ENCODE measurements at places on chromosomes 6 and 20.
A peak's percentile ranks its signal among the peaks of the same experiment; 100 is the strongest.

DNA sequence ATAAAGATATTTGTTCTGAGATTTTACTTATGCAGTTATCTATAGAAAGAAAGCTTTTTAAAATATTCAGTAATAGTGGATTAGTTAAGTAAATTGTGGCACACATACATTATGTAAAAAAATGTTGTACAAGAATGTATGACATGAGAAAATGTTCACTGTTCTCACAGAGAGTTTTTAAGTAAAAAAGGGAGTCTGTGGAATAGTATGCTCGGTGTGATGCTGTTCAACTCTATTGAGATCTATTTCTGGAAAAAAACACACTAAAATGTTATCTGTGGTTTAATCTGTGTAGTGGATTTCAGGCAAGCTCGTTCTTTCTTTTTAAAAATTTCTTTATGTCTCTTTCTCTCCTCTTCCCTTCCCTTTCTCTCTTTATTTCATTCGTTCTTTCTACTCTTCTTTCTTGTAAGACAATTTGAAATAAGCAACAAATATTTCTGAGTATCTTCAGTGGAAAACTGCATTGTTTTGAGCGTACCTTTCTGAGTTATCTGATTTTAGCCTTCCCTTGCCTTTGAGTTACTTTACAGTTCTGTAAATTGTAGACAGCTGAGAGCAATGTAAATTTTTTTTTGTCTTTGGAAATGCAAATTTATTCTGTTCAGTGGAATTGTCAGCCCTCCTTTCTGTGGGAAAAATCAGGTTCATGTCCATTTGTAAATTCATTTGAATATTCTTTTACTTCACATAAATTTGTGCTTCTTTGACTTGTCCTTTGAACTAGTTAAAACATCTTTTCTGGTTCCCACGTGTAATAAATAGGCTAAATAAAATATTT lies 229.0 kb upstream of the NOX3 start:
- no peak overlapping the region for H3K27ac ChIP-seq
- no peaks in the 10 kb centered on the region for H3K36me3 ChIP-seq
- no peaks in the 10 kb centered on the region for H3K27me3 ChIP-seq
- H3K4me3 ChIP-seq = no peak overlapping the region
- no peak for DNase-seq

DNA sequence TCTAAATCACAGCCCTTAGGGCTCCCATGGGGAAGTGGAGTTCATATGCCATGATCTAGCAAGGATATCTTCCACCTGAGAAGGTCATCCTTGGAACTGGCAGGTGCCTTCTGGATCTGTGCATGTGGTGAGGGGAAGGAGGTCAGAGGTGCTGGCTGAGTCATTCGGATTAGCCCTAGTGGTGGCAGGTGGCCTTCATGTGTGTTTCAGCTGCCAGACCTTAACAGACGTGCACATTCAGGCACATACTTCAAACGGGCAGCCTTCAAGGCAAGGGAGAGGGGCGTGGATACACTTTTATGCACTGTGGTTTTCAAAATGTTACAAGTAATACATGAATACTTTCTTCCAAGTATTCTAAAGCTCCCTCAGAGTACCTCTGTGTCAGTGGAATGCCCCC lies 51.2 kb downstream of the BMP6 start:
- no peaks in the 10 kb centered on the region for H3K36me3 ChIP-seq
- DNase-seq = no peak
- no peaks in the 10 kb centered on the region for H3K4me1 ChIP-seq
- H3K4me3 ChIP-seq = no peak overlapping the region
- no peaks in the 10 kb centered on the region for H3K27me3 ChIP-seq
- H3K27ac ChIP-seq = no peak overlapping the region

DNA sequence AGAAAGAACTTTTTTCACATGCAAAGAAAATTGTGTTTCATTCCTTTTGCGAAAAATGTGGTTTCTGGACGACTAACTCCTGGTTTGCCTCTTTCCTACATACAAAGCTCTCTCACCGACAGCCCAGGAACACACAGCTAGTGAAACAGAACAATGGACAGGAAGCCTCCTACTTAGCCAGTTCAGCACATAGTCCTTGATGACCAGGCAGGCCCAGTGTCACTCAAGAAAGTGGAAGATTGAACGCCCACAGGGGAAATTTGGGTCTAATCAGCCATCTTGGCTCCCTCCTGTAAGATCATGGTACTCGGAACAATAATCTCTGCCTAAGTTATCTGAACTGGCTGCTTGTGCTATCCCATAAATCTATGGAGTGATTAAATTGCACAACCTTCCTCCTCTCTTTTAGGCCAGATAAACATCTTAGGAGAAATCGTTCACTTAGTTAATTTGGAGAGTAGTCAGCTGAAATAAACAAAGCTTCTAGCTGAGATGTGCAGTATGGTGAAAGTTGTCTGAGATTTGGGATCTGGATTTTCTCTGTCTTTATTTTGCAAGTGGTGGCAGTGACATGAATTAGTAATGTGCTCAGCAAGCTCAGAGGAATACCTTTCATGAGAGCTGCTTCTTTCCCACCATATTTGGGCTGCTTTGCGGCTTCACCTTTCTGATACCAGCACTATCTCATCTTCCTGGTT lies 147.0 kb downstream of the MTFR2 start:
- H3K4me3 ChIP-seq = no peak overlapping the region
- H3K4me1 ChIP-seq = peaks cover 11% of the 10 kb centered on the region
- DNase-seq = peak; percentile 48
- no peaks in the 10 kb centered on the region for H3K27me3 ChIP-seq
- no peaks in the 10 kb centered on the region for H3K36me3 ChIP-seq
- peak overlapping the region; percentile 82 for H3K27ac ChIP-seq

GRCh38 chr20:50475681-50476292 lies 34.4 kb upstream of the PTPN1 start:
- peak overlapping the region; percentile 61 for H3K27ac ChIP-seq
- DNase-seq = no peak
- H3K36me3 ChIP-seq = no peaks in the 10 kb centered on the region
- H3K27me3 ChIP-seq = no peaks in the 10 kb centered on the region

GRCh38 chr6:139882977-139883728 lies 508.7 kb upstream of the CITED2 start:
- H3K4me3 ChIP-seq = no peak overlapping the region
- DNase-seq = no peak
- H3K36me3 ChIP-seq = no peaks in the 10 kb centered on the region
- peak overlapping the region; percentile 25 for H3K27ac ChIP-seq
- H3K27me3 ChIP-seq = no peaks in the 10 kb centered on the region

DNA sequence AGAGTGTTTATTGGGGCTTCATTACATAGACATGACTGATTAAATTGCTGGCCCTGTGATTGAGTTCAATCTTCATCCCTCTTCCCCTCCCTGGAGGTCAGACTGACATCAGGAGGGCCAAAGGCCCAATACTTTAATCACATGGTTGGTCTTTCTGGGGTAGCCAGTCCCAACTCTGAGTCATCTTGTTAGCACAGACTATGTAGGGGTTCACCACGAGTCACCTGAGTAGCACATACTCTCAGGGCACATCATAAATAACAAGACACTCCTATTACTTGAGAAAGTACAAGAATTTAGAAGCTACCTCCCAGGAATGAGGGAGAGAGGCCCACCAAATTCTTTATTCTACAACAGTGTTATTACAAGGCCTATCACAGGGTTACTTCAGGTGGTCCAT lies 11.3 kb downstream of the GINS1 start:
- no peak overlapping the region for H3K27ac ChIP-seq
- no peak overlapping the region for H3K4me3 ChIP-seq
- no peaks in the 10 kb centered on the region for H3K27me3 ChIP-seq
- no peaks in the 10 kb centered on the region for H3K36me3 ChIP-seq
- no peaks in the 10 kb centered on the region for H3K4me1 ChIP-seq
- DNase-seq = no peak

GRCh38 chr6:110664933-110665332 lies 150.3 kb downstream of the CDK19 start:
- H3K4me1 ChIP-seq = no peaks in the 10 kb centered on the region
- no peak for DNase-seq
- H3K36me3 ChIP-seq = no peaks in the 10 kb centered on the region
- H3K27me3 ChIP-seq = no peaks in the 10 kb centered on the region
- no peak overlapping the region for H3K27ac ChIP-seq
- no peak overlapping the region for H3K4me3 ChIP-seq

DNA sequence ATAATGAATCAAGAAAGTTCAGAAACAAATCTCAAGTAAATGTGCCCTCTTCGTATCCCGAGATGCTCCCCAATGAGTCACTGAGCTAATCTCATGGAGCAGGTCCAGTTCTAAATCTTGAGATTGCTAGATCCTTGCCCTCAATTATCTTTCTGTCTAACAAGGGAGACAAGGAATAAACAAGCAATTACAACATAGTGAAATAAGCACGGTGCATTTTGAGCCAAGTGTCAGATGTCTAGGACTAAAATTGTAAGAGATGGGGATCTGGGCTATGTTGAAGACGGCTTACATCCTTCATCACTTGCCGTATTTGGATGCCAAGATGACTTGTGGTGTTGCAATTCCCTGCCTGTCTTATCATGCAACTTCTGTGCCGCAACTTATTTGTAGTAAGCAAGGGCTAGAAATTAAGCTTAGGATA lies 56.5 kb upstream of the ADGRF1 start:
- no peaks in the 10 kb centered on the region for H3K27me3 ChIP-seq
- DNase-seq = peak; percentile 84
- no peaks in the 10 kb centered on the region for H3K36me3 ChIP-seq
- H3K27ac ChIP-seq = peak overlapping the region; percentile 51
- H3K4me3 ChIP-seq = no peak overlapping the region

- H3K27me3 ChIP-seq = no peaks in the 10 kb centered on the region
- no peaks in the 10 kb centered on the region for H3K36me3 ChIP-seq
Measured at GRCh38 chr6:16700202-16700915, 60.9 kb downstream of the ATXN1 start.

DNA sequence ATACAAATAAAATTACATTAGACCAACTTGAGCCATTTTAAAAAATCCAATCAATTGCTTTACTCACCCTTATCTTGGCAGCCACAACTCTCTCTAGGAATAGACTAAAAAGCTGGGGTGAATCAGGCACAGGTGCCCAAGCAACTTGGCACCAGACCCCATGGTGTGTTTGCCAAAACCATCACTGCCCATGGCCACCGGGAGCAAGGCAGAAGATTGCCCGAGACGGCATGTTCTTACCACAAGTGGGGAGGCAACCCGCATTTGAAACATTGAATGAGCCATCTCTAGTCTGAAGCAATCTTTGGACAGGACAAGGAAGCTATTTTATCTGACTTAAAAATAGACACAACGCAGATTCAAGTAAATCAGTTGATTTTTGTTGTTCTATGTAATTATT lies 69.0 kb downstream of the SMLR1 start:
- H3K4me1 ChIP-seq = no peaks in the 10 kb centered on the region
- H3K27me3 ChIP-seq = no peaks in the 10 kb centered on the region
- no peaks in the 10 kb centered on the region for H3K36me3 ChIP-seq
- H3K27ac ChIP-seq = no peak overlapping the region
- H3K4me3 ChIP-seq = no peak overlapping the region

- H3K27ac ChIP-seq = peak overlapping the region; percentile 92
- no peaks in the 10 kb centered on the region for H3K36me3 ChIP-seq
- DNase-seq = peak; percentile 36
- H3K27me3 ChIP-seq = no peaks in the 10 kb centered on the region
- H3K4me1 ChIP-seq = no peaks in the 10 kb centered on the region
Measured at GRCh38 chr20:32189691-32190615, 17.6 kb downstream of the PLAGL2 start.

All from uterus (tissue), 4 donors.